MG63 (cell line): ENCODE measurements at places on chromosomes 7 and 10. TPM values are rescaled to one million over a fixed set of nuclear protein-coding genes. Genes with fewer than 3 reads are reported as not detected.
A peak's percentile ranks its signal among the peaks of the same experiment; 100 is the strongest.

DNA sequence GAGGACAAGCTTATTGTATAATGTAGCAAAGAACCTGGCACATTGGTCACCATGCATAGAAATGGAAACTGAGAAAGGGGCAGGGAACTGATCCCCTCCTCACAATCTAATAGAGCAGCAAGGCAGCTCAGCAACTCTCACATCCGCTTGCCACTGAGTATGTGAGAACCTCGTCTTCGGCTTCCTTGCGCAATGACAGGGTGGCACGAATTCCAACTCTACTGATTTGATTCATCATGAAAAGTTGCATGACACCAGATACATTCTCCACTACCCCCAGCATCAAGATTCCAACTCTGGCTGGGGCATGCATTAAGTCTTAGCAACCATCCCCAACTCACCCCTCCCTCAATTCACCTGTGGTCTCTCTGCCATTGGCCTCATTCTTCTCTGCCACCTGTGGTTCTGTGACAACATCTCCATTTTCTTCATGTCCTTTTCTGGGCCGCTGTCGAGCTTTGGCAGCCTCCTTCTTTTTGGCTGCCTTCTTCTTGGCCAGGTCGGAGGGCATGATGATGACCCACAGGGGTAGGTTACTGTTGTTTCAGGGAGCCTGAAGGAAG lies 976 bp downstream of the ABCF2 start:
- DNase-seq: no peak

- no peak for DNase-seq
Observed at GRCh38 chr10:31188792-31189406, 130.1 kb upstream of the ZEB1 start.

GRCh38 chr10:35300063-35300699 lies 36.1 kb upstream of the CCNY start:
- DNase-seq: peak; percentile 93

DNA sequence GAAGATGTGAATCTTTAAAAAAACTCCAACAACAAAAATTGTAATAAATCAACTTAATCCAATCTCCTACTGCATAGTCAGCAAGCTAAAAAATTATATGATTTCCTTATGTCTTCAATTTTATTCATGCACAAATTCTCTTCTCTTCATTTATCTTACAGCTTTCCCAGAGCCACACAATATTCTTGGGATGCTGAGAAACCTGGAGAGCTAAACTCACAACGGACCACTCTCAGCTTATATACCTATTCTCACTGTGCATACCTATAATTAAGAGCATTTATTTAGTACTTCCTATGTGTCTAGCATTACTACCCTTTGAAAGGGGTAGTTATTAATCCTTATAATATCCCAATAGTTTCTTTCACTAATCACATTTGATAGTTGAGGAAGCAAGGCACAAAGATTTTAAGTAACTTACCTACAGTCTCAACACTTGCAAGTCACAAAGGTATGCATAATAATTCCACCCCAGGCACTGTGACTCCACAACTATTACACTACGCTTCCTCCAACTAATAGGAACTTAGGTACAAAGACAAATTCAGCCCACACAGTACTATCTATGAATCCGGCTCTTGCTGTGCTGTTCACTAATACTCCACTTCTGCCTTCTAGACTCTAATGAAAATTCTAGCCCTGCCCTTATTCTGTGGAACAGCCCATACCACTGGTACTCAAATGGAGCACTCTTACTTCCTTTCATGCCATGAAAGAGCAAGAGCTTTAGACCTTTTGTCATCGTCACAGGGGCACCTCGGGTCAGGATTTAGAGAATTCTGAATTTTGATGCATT lies 5.1 kb downstream of the CCDC71L start:
- DNase-seq: no peak

- no peak for DNase-seq
Observed at GRCh38 chr10:96987842-96988175, 155.7 kb downstream of the LCOR start.

DNA sequence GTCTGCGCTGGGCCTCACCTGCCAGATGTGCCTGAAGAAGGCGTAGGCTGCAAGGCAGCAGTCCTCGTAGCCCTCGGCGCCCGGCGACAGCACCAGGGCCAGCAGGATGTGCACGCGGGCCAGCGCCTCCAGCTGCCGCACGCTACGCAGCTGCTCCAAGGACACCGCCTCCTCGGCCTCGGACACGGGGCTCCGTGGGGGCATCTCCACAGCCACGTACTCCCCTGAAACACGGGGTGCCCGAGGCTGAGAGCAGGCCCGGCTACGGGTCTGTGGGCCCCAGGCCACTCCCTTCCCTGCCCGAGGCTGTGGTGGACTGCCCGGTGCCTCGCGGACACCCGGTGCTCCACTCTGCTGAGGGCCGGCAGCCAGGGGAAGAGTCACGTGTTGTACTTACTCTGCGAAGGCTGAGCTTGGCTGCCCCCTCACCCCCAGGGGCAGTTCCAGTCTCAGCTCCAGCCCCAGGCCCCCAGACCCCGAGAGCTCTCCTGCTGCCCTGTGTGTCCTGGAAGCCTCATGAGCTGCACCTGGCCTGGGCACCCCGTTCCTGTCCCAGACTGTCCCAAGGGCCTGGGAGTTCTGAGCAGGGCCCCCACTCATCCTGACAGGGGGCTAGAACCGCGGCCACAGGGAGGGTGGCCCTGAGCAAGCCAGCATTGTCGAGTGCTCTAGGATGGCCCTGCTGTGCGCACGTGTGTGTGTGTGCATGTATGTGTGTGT lies 62.8 kb downstream of the CFAP46 start:
- DNase-seq: no peak

GRCh38 chr7:44709011-44709915 lies 39.4 kb upstream of the ZMIZ2 start:
- no peak for DNase-seq

DNA sequence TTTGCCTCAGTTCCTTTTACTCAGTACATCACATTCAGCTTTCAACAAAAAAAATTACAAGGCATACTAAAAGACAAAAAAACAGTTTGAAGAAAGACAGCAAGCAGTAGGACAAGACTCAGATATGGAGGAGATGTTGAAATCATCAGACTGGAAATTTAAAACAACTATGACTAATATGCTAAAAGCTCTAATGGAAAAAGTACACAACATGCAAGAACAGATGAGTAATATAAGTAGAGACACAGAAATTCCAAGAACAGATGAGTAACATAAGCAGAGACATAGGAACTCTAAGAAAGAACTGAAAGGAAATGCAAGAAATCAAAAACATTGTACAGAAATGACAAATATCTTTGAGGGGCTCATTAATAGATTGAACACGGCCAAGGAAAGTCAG lies 402.6 kb downstream of the NEBL start:
- DNase-seq: no peak

DNA sequence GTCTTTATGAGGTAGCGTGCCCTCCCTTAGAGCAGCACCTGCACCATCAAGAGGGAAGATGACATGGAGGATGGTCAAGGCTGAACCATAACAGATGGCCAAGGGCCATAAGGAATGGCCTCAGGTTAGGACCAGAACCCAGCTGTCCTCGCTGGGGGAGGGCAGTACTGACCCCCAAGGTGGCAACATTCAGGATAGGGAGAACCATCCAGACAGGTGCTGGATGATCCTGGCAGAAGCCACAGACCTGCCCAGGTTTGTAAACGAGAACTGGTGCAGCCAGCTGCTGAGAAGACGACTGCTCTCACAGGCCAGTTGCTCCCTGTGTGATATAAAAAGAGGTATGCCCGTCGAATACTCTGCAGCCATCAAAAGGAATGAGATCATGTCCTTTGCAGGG lies 320.4 kb downstream of the GLRX3 start:
- no peak for DNase-seq

DNA sequence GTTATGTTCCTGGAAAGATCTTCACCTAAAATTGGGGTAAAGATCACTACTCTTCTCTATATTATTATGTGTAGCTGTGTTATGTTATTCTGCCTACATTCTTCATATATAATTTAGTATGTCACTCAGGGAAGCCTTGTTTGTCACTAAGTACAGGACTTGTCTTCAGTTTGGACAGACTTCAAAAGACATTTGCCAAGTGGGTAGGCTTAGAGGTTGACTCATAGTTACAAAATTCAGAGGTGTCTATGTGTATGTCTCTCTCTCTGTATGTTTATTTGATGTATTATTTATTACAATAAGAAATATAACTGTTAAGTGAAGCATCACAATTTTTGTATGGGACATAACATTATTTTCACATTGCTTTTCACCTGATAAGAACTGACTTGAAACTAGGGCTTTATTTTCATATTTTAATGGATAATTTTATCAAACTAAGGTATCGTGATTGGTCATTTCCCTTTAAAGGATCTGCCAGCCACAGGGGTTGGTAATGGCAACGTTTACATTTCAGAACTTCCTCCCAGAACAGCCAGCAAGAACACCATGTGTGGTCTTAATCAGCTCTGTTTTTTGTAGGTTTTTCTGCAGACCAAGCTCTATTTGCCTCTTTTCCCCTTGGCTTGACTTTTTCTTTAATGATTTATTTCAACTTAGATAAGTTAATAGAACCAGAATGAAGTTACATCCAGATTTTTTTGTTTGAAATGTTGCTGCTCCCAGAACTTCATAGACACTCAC lies 262.1 kb upstream of the CACNA2D1 start:
- DNase-seq: no peak

DNA sequence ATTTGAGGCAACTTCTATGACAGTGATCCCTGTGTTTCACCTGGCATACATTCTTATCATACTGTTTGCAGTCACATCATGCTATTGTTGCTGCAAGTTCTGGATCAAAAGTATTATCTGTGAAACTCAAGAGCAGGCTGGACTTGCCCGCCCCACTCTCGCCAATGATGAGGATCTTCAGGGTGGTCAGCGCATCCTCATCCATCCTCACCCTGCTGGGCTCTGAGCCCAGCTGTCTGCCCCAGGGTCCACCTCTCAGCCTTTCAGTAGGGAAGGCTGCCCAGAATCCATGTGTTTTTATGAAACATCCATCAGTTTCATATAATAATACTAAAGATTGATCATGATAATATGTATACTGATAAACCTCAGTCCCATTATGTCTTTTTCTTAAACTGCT lies 55.4 kb upstream of the KIF5B start:
- peak; percentile 14 for DNase-seq

DNA sequence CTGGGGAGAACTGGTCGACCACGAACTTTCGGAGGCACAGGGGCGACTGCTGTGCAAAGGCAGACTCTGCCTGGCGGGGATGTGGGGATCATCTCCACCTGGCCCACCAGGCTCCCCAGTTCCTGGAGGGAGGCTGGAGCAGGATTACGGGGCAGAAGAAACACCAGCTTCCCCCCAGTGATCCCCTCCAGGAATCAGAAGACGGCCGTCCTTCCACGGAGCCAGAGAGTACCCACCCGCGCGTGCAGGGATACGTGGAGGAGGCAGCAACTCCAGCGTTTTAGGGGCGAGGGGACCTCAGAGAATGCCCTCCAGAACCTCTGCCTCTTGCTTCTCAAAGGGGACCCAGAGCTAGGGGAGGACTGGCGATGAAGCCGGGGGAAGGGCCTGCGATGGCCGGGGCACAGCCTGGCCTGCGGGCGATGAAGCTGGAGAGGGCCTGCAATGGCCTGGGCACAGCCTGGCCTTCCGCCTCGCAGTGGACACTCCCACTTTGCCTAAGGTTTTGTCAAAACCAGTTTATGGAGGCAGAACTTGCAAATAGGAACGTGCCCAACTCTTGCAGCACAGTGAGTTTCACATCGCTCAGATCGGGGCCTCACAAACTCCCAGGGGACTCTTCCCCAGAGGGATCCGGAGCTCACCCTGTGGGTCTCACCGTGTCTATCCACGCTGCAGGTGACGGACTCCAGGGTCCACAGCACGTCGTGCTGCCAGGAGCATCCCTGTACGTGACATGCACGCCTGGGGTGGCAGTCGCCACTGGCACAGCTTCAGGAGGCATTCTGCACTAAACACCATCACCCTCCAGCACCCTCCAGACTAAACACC lies 77.9 kb upstream of the PDGFA start:
- DNase-seq: no peak

- DNase-seq: no peak
Observed at GRCh38 chr7:2109251-2109872, 123.4 kb downstream of the MAD1L1 start.

- DNase-seq: no peak
Observed at GRCh38 chr7:13551503-13551902, 438.0 kb downstream of the ETV1 start.

DNA sequence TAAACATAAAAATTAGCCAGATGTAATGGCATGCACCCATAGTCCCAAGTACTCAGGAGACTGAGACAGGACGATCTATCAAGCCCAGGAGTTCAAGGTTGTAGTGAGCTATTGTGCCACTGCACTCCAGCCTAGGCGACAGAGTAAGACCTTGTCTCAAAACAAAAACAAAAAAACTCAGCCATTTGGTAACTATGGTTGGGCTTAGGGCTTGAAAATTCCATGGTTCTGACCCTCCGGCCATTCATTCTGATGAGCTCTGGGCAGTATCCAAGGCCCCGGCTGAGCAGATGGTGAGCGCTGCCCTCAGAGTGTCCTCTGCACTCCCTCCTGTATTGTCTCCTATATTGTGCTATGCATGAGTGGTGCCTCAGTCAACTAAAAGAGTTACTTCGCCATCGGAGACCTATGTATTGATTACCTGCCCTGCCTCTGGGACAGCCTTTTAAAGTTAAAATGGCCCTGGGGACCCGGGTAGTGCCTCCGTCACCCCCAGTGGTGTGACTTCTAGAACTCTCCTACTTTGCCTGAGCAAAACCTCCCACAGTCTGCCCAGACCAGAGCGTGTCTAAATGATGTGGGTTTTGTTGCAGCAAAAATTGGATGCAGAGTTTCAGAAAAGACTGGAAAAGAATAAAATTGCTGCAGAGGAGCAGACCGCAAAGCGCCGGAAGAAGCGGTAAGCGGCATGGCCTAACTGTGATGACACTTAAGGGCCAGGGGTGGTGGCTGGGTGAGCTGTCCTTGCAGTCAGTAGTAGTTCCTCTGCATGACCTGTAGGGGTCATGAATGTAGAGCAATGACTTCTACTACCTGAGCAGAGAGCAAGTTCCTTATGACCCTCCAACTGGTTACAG lies 8.1 kb downstream of the PRKRIP1 start:
- DNase-seq: peak; percentile 7

GRCh38 chr10:132564690-132565089 lies 27.1 kb downstream of the INPP5A start:
- DNase-seq: no peak

DNA sequence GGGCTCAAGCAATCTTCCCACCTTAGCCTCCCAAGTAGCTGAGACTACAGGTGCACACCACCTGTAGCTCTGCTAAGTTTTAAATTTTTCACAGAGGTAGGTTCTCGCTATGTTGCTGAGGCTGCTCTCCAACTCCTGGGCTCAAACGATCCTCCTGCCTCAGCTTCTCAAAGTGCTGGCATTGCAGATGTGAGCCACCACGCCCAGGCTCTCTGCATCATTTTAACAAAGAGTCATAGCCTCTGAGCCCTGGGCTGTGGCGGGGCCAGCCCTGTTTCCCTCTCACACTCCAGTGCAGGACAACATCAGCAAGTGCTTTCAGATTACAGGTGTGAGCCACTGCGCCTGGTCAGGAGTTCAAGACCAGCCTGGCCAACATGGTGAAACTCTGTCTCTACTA lies 102.5 kb downstream of the COL26A1 start:
- DNase-seq: no peak

GRCh38 chr10:70679498-70679897 lies 7.2 kb downstream of the ADAMTS14 start:
- peak; percentile 87 for DNase-seq

Gene ERVW-1
- total RNA-seq: not detected in 2 replicates

Gene IGFBP3
- total RNA-seq: 224 and 281 TPM in 2 replicates

Gene TRIM50
- not detected in 2 replicates for total RNA-seq

Gene ASB10
- not detected in 2 replicates for total RNA-seq

Gene SPDYE1
- total RNA-seq: not detected in 2 replicates

Gene DYNC1I1
- total RNA-seq: 2.2 and 2.3 TPM in 2 replicates

Gene CUBN
- 0.10 and 8.9 TPM in 2 replicates for total RNA-seq

Gene CALHM2
- not detected in 2 replicates for total RNA-seq

Gene FAM241B
- 4.3 and 6.8 TPM in 2 replicates for total RNA-seq

Gene GDF10
- not detected in 2 replicates for total RNA-seq
